ENCODE measurements at places on chromosomes 1 and 21. TPM values are rescaled to one million over a fixed set of nuclear protein-coding genes. Genes with fewer than 3 reads are reported as not detected.

RBM15 gene
- 60.9 TPM for total RNA-seq

NOTCH2 gene
- total RNA-seq: 242 TPM

KCNJ15 gene
- total RNA-seq: 124 TPM

DYNLT4 gene
- not detected for total RNA-seq

CPLANE2 gene
- 8.3 TPM for total RNA-seq

Data from metanephros (tissue), 2 donors.